Activated naive CD8-positive, alpha-beta T cell treated with anti-CD3 and anti-CD28 coated beads, Interleukin-2, amount 10 ng/mL, durations not matched to agents 7 days and 5 days (primary cell): ENCODE measurements at places on chromosomes 11 and 22. TPM values are rescaled to one million over a fixed set of nuclear protein-coding genes. Genes with fewer than 3 reads are reported as not detected.
A peak's percentile ranks its signal among the peaks of the same experiment; 100 is the strongest.

Gene UNC93B1
- 35.1 TPM for total RNA-seq

GRCh38 chr11:45104790-45105084, 41.7 kb upstream of the PRDM11 start:
- H3K4me1 ChIP-seq, result peaks cover 11% of the 10 kb centered on the region
- peaks cover 14% of the 10 kb centered on the region for H3K27me3 ChIP-seq
- no peak for DNase-seq
- no peak overlapping the region for H3K27ac ChIP-seq
- H3K4me3 ChIP-seq, result no peak overlapping the region
- no peaks in the 10 kb centered on the region for H3K36me3 ChIP-seq

DNA sequence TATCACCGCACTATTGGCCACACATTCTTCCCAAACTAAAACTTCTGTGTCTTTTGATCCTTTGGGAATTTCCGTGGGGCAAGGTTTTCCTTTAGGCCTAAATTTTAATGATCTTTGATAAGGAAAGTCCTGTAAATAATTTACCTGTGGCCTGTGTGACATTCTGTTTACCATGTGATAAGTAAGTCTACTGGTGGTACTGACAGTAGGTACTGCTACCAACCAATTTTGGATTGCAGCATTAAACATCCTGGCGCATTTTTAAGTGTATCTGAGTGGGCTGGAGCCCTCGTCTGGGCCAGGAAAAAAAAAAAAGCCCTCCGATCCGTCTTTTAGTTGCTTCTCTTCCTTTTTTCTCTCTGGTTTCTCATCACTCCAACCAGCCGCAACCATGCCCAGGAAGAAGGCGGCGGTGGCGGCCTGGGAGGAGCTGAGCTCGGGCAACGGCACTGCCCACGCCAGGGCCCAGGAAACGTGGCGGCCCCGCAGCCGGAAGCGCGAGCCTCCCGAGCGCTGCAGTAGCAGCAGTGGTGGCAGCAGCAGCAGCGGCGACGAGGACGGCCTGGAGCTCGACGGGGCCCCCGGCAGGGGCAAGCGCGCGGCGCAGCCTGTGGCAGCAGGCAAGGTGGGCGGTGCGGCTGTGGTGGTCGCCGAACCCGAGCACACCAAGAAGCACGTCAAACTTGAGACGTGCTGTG, 33.6 kb downstream of the ASRGL1 start:
- H3K27ac ChIP-seq, result peak overlapping the region; percentile 95
- no peaks in the 10 kb centered on the region for H3K27me3 ChIP-seq
- peak overlapping the region; percentile 85 for H3K4me3 ChIP-seq
- H3K36me3 ChIP-seq, result no peaks in the 10 kb centered on the region

Gene IL18BP
- total RNA-seq, result 22.9 TPM

Gene MS4A12
- total RNA-seq, result not detected

Gene OR10D3
- not detected for total RNA-seq

Gene DDTL
- not detected for total RNA-seq

Gene SHANK2
- total RNA-seq, result not detected

Gene TRIM49D2
- not detected for total RNA-seq

DNA sequence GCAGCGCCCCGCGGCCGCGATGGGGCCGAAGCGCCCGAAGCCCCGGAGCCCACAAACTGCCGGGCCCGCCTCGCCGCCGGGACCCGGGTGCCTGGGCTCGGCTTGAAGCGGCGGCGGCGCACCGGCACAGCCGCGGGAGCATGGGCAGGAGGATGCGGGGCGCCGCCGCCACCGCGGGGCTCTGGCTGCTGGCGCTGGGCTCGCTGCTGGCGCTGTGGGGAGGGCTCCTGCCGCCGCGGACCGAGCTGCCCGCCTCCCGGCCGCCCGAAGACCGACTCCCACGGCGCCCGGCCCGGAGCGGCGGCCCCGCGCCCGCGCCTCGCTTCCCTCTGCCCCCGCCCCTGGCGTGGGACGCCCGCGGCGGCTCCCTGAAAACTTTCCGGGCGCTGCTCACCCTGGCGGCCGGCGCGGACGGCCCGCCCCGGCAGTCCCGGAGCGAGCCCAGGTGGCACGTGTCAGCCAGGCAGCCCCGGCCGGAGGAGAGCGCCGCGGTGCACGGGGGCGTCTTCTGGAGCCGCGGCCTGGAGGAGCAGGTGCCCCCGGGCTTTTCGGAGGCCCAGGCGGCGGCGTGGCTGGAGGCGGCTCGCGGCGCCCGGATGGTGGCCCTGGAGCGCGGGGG, 346 bp downstream of the FJX1 start:
- no peak overlapping the region for H3K27ac ChIP-seq
- peaks cover 4% of the 10 kb centered on the region for H3K4me1 ChIP-seq
- DNase-seq, result peak; percentile 55
- H3K27me3 ChIP-seq, result peaks cover 52% of the 10 kb centered on the region

Gene ZNF280B
- total RNA-seq, result 2.7 TPM

DNA sequence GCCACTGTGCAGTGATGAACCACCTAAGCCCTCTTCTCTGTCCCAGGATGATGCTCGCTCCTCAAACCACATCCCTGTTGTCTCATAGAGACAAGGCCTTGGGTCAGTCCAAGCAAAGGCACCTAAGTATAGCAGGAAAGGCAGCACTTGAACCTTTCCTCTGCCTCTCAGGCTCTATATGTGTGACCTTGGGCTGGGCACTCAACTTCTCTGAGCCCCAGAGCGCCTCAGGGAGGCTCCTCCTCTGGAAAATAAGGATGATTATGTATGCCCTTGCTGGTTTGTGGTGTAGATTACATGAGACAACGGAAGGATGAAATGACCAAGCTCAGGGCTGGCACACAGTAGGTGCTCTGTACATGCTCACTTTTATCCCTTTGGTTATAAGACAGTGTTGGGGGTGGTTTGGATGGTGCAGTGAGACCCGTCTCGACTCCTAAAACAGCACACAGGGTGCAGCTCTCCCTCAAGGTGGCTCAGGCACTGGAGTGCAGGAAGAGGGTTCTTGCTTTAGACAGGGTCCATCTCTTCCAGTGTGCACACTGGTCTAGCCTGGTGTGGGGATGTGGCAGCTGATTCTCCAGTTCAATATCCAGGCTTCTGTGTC, 40.2 kb upstream of the ACCSL start:
- no peaks in the 10 kb centered on the region for H3K4me1 ChIP-seq
- H3K27ac ChIP-seq, result no peak overlapping the region
- no peaks in the 10 kb centered on the region for H3K36me3 ChIP-seq
- H3K4me3 ChIP-seq, result no peak overlapping the region

GRCh38 chr11:130068546-130068985, 1.1 kb upstream of the APLP2 start:
- H3K27ac ChIP-seq, result peak overlapping the region; percentile 83
- peaks cover 17% of the 10 kb centered on the region for H3K4me1 ChIP-seq
- H3K27me3 ChIP-seq, result peaks cover 35% of the 10 kb centered on the region
- H3K4me3 ChIP-seq, result peak overlapping the region; percentile 96

- H3K27ac ChIP-seq, result peak within 1 kb of the TSS; percentile 92
- H3K27me3 ChIP-seq, result peaks cover 3% of the 10 kb centered on the region
- H3K4me3 ChIP-seq, result peak within 1 kb of the TSS; percentile 89
- H3K36me3 ChIP-seq, result no peaks in the 10 kb centered on the region
- DNase-seq, result peak; percentile 86
Observed at GRCh38 chr22:45240810-45241631, at the start of gene KIAA0930. Gene KIAA0930, minus strand, starts transcription at chr22:45240894. Its CDS starts 191 bp downstream, at chr22:45240703.

GRCh38 chr11:17563961-17564686, 17.1 kb downstream of the OTOG start:
- no peak overlapping the region for H3K4me3 ChIP-seq
- DNase-seq, result no peak
- peaks cover 12% of the 10 kb centered on the region for H3K4me1 ChIP-seq
- peaks cover 4% of the 10 kb centered on the region for H3K27me3 ChIP-seq

DNA sequence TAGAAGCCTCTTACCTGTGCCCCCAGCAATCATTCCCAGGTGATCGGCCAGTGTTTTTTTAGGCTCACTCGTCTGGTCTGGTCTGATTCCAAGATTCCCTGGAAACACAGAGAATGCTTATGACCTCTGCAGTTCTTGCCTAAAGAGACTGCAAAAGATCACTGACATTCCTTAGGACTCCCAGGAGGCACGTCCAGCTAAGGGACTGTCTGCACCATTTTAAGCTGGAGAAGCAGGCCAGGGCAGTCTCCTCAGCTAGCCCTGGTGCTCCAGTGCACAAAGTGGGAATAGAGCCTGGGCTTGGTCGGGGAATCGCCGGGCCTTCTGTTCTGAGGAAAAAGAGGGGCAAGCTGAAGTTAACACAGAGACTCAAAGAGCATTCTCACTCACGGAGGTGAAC, 4.8 kb downstream of the CYB5R2 start:
- DNase-seq, result no peak
- peaks cover 7% of the 10 kb centered on the region for H3K27me3 ChIP-seq
- H3K4me1 ChIP-seq, result peaks cover 7% of the 10 kb centered on the region

- no peaks in the 10 kb centered on the region for H3K4me1 ChIP-seq
- no peak for DNase-seq
- H3K27ac ChIP-seq, result no peak overlapping the region
- H3K27me3 ChIP-seq, result no peaks in the 10 kb centered on the region
- H3K4me3 ChIP-seq, result no peak overlapping the region
- H3K36me3 ChIP-seq, result no peaks in the 10 kb centered on the region
Observed at GRCh38 chr11:2173761-2174160, 2.1 kb upstream of the TH start.

GRCh38 chr11:73401924-73402833, 26.0 kb downstream of the RELT start:
- no peak for DNase-seq
- peaks cover 9% of the 10 kb centered on the region for H3K36me3 ChIP-seq
- no peak overlapping the region for H3K4me3 ChIP-seq
- no peak overlapping the region for H3K27ac ChIP-seq

DNA sequence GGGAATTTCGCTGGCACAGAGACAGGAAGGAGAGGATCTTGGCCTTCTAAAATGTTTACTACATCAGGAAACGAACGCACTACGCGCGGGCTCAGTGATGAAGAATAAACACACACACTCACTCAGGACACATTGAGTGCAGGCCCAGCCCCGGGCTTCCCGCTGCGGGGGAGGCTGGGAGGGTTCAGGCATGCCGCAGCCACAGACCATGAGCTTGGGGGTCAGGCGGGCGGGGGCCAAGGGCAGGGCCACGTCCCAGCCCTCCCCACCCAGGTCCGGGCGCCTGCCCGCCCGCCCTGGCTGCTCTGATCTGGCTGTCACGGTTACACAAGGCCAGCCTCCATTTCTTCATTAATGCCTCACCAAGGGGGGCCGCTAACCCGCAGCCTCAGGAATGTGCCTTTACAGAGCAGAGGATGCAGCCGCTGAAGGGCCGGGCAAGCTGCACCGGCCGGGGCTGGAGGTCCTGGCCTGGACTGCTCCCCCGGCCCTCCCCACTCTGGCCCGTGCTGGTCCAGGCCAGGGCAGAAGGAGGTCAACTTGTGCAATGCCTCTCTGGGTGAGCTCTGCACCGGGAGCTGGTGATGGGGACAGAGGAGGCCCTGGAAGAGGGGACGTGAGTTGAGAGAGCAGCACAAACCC, 41.7 kb downstream of the IGF2 start:
- peaks cover 9% of the 10 kb centered on the region for H3K27me3 ChIP-seq
- H3K36me3 ChIP-seq, result no peaks in the 10 kb centered on the region
- H3K27ac ChIP-seq, result no peak overlapping the region
- DNase-seq, result peak; percentile 20

- no peak overlapping the region for H3K4me3 ChIP-seq
- no peak for DNase-seq
- H3K36me3 ChIP-seq, result no peaks in the 10 kb centered on the region
- H3K27ac ChIP-seq, result no peak overlapping the region
- H3K27me3 ChIP-seq, result no peaks in the 10 kb centered on the region
- H3K4me1 ChIP-seq, result no peaks in the 10 kb centered on the region
Observed at GRCh38 chr11:64097468-64098317, 62.0 kb downstream of the FLRT1 start.

Gene POU2AF2
- not detected for total RNA-seq

DNA sequence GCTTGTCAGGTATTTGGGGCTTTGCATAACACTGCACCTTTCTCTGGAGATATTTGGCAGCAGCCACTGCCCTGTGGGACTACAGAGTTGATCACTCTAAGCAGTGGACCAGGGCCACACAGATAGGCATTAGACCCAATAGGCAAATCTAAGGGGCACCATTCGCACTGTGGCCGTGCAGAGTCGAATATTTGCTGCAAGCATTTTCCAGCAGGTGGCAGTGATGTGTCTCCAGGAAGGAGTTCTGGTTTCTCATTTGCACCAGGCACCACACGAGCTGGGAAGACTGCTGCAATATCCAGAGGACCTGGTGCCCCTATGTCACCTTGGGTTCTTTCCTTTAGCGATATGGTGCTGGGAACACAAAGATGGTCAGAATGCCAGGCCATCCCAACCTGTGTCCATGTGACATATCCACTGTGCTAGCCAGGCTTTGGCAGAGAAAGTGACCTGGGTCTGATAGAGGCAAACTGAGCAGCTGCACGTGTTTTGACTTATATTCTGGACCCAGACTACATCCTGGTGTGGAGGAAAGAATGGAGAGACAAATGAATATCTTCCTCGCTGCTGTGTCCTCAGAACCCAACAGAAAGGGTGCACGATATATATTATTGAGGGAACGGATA, 318.7 kb downstream of the BUD13 start:
- no peak overlapping the region for H3K4me3 ChIP-seq
- no peaks in the 10 kb centered on the region for H3K36me3 ChIP-seq
- H3K27ac ChIP-seq, result no peak overlapping the region
- H3K4me1 ChIP-seq, result no peaks in the 10 kb centered on the region
- H3K27me3 ChIP-seq, result no peaks in the 10 kb centered on the region

GRCh38 chr11:71265559-71266092, 13.2 kb upstream of the SHANK2 start:
- H3K4me3 ChIP-seq, result no peak overlapping the region
- peaks cover 4% of the 10 kb centered on the region for H3K27me3 ChIP-seq
- no peak overlapping the region for H3K27ac ChIP-seq
- DNase-seq, result no peak
- no peaks in the 10 kb centered on the region for H3K36me3 ChIP-seq

DNA sequence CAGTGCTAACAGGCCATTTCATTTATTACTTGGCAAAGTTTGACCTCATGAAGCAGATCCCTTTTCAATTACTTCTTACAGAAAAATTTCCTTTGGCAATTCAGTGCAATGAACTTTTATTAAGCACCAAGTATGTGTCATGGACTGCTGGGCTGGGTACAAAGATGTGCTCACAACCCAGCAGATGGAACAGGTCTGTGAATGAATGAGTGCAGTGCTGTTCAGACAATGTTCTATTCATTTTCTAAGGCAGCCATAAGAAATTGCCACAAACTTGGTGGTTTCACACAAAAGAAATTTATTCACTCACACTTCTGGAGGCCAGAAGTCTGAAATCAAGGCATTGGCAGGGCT, 428.5 kb downstream of the SOX6 start:
- no peaks in the 10 kb centered on the region for H3K36me3 ChIP-seq
- no peak overlapping the region for H3K4me3 ChIP-seq
- H3K4me1 ChIP-seq, result no peaks in the 10 kb centered on the region
- H3K27ac ChIP-seq, result no peak overlapping the region
- H3K27me3 ChIP-seq, result peaks cover 2% of the 10 kb centered on the region

- peak overlapping the region; percentile 73 for H3K27ac ChIP-seq
- H3K4me3 ChIP-seq, result no peak overlapping the region
- peaks cover 10% of the 10 kb centered on the region for H3K4me1 ChIP-seq
Observed at GRCh38 chr22:50304528-50305392, 2.7 kb downstream of the PLXNB2 start.

Gene MUC2
- not detected for total RNA-seq

- no peak overlapping the region for H3K27ac ChIP-seq
- H3K36me3 ChIP-seq, result no peaks in the 10 kb centered on the region
- H3K4me1 ChIP-seq, result no peaks in the 10 kb centered on the region
- H3K27me3 ChIP-seq, result peaks cover 4% of the 10 kb centered on the region
- DNase-seq, result no peak
- no peak overlapping the region for H3K4me3 ChIP-seq
Observed at GRCh38 chr22:27754247-27754887, 47.2 kb downstream of the MN1 start.

Gene USH1C
- total RNA-seq, result not detected

- H3K36me3 ChIP-seq, result no peaks in the 10 kb centered on the region
- H3K4me3 ChIP-seq, result no peak overlapping the region
- H3K4me1 ChIP-seq, result no peaks in the 10 kb centered on the region
- DNase-seq, result no peak
Observed at GRCh38 chr11:59891781-59892181, 13.2 kb downstream of the OOSP3 start.
